Stimulated activated CD4-positive, alpha-beta T cell treated with anti-CD3 and anti-CD28 coated beads, Interleukin-15, amount 100 ng/mL, for 1 hour (primary cell): ENCODE measurements at places on chromosomes 1 and 21.

GRCh38 chr1:203425663-203425975, 50.0 kb upstream of the PRELP start:
- DNase-seq, result no peak

- DNase-seq, result no peak
These were observed 250.9 kb downstream of the MATN1 start for GRCh38 chr1:30472526-30472925.

GRCh38 chr1:231070758-231071444, 30.8 kb upstream of the FAM89A start:
- no peak for DNase-seq

DNA sequence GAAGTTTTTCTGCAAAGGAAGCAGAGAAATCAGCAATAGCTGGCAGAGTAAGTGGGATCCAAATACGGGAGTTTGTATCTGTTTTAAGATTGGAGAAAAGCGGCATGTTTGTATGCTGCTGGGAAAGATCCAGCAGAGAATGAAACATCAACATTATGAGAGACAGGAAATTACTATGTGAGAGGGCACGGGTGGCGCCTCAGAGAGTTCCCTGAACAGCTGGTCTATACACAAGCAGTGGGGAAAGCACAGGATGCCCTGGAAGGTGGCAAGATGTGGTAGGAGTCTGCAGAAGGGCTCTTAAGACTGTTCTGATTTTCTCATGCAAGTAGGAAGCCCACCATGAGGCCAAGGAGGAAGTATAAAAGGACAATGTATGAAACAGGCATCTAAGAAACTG, 130.4 kb downstream of the RERE start:
- no peak for DNase-seq
